NCI-H187 (cell line): ENCODE measurements at places on chromosomes 1 and 21.

DNA sequence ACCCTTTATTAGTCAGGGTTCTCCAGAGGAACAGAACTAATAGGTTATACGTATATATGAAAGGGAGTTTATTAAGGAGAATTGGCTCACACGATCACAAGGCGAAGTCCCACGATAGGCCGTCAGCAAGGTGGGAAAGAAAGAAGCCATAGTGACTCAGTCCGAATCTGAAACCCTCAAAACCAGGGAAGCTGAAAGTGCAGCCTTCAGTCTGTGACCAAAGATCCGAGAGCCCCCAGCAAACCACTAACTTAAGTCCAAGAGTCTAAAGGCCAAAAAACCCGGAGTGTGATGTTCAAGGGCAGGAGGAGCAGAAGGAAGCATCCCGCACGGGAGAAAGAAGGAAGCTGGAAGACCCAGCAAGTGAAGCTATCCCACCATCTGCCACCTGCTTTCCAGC lies 9.9 kb downstream of the IFNLR1 start:
- no peak for DNase-seq

DNA sequence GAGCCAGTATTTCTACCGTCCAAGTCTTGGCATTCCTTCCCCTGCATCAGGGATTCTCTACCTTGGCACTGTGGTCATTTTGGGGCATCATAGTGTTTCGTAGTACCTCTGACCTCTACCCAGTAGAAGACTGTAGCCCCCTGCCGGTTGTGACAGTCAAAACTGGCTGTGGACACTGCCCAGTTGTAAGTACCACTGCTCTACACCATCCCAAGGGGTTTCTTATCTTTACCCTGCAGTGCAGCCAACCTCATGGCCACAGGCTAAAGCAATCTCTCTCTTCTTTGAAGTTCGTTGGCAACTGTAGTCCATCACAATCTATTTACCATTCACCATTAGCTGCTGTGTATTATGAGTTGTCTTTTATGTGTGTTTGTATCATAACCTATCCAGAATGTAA lies 29.3 kb upstream of the ERO1B start:
- DNase-seq, result no peak

GRCh38 chr1:228066416-228066815 lies 16.1 kb upstream of the ARF1 start:
- no peak for DNase-seq

DNA sequence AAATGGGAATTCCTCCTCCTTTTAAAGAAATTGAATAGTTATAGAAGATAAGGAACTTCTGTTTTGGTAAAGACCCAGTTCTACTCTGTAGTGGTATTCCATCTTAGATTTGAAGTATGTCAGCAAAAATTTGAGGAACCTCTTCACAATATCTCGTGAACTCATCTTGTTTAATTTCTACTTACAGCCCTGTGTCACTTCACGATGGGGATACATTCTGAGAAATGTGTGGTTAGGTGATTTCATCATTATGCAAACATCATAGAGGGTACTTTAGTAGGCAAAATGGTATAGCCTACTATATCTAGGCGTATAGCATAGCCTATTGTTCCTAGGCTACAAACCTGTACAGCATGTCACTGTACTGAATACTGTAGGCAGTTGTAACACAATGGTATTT lies 36.0 kb downstream of the ALG6 start:
- no peak for DNase-seq

DNA sequence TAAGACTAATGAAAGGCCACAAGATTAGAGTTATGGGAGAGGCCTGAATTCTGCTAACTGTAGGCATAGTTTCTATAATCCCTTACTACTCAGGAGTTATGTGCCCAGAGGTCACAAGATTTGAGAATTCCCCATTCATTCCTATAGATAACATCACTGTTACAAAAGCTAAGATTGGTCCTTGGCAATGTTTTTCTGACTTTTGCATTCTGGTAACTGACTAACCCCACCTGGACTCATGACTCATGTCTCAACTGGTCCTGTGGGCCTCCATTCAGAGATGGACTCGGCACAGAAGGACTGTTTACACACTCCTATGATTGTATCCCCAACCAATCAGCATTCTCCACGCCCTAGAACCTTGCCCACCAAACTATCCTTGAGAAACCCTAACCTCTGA lies 249.0 kb upstream of the ZP4 start:
- DNase-seq, result no peak

- no peak for DNase-seq
These were observed 17.4 kb downstream of the TIAM1 start for GRCh38 chr21:31326522-31327242.

- DNase-seq, result no peak
These were observed 142.6 kb downstream of the CLIC6 start for GRCh38 chr21:34811368-34811767.

- DNase-seq, result no peak
These were observed 66.2 kb downstream of the TEX35 start for GRCh38 chr1:178579095-178579494.

- DNase-seq, result peak; percentile 44
These were observed 11.1 kb downstream of the RXFP4 start for GRCh38 chr1:155952505-155952890.

GRCh38 chr1:230502996-230503395 lies 76.9 kb upstream of the PGBD5 start:
- no peak for DNase-seq

DNA sequence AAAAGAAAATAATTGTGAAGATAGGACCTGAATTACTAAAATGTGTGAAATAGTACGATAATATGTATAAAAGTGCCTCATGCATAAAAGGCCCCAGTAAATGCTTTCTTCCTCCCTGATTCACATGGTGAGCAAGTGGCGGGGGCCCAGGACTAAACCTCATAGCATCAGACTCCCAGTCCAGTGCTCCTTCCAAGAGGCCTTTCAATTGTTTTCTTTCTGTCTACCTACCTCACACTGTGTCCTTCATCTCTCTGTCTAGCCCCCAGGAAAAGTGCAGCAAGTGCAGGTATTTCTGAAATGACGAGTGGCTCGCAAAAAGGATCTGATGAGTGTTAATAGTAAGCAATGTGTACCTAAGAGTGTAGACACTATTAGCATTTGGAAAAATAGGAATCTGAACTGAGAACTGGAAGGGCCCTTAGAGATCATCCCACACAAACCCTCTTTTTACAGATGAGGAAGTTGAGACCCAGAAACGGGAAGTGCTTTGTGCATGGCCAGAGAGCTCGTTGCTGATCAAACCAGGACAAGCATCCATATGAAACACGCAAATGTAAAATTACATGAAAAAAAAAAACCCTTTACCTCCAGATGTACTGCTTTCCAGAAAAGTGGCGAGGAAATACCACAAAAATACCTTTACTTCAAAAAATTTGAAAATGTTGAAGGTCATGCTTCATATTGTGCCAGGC lies 118.2 kb upstream of the HOOK1 start:
- no peak for DNase-seq
